ENCODE measurements at places on chromosomes 1 and 21.

DNA sequence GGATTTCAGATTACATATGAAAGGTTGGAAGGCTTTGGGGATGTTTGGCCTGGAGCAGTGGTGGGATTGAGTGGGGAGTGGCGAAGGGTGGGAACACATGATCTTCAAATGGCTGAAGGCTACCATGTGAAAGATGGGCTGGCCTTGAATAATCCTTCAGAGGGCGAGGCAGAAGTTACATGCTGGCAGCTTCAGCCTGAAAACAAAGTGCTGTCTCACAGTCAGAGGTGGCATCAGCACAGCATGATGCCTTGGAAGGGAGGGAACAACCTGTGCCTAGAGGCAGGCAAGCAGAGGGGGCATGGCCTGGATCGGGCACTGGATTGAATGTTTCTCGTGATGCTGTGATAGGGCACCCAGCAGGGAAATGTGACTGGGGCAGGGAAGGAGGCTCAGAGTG, 130.8 kb downstream of the BEND5 start:
- no peak for DNase-seq

GRCh38 chr1:36664571-36665287, 182.0 kb upstream of the CSF3R start:
- peak; percentile 38 for DNase-seq

GRCh38 chr1:57384284-57384683, 39.6 kb downstream of the DAB1 start:
- no peak for DNase-seq

- no peak for DNase-seq
Measured at GRCh38 chr1:205538235-205538840, 33.9 kb downstream of the CDK18 start.

DNA sequence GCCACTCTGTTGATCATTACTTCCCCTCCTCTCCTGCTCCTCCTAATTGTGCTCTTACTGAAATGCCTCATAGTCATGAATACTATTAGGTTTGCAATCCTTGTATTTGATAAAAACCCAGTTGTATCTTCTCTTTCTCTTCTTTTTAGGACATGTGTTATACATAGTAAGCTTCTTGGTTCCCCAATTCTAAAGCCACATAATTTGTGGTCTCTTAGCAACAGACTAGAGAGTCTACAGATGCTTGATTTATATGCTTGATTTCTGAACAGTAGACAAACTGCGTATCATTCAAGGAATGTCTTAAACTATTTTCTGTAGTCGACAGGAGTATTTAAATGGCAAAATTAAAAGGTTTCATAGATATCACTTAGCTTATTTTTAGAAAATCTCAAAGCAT, 1598.9 kb downstream of the PLA2G4A start:
- DNase-seq = no peak

GRCh38 chr1:180720753-180721152, 88.9 kb downstream of the XPR1 start:
- DNase-seq = no peak

DNA sequence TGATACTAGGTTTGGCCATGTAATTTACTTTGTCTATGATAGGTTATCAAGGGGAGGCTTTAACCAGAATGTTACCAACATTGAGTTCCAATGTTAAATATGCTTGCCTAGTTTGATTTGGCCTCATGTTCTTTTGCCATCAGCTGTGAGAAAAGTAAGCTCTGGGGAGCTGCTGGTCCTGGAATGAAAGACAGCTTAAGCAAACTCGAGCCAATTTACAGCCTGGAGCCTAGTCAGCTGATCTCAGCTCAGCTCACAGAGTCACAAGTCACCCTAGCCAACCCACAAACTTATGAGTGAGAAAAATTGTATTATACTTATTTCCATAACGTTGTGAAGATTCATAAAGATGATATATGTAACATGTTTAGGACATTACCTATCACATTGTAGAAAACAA, 426.7 kb downstream of the RWDD3 start:
- DNase-seq = no peak

DNA sequence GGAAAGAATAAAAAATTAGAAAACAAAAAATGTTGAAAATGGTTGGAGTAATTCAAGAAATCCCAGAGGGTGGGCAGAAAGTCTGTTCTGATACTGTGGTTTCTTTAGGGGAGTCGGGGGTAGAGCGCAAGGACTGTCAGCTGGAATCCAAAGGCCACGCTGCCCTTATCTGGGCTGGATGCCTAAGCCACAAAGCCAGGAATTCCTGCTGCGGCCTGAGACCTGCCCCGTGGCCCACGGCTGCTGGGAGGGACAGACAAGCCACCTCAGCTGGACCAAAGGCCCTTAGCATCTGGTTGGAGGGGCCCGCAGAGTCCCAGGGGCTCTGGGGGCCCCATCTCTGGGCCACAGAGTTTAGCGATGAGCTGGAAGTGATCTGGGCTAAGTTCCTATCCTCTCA, 60.2 kb downstream of the DMRTB1 start:
- no peak for DNase-seq

GRCh38 chr21:14870853-14871149, 194.0 kb downstream of the NRIP1 start:
- no peak for DNase-seq

- no peak for DNase-seq
Measured at GRCh38 chr1:173508541-173508940, 31.4 kb downstream of the PRDX6 start.

DNA sequence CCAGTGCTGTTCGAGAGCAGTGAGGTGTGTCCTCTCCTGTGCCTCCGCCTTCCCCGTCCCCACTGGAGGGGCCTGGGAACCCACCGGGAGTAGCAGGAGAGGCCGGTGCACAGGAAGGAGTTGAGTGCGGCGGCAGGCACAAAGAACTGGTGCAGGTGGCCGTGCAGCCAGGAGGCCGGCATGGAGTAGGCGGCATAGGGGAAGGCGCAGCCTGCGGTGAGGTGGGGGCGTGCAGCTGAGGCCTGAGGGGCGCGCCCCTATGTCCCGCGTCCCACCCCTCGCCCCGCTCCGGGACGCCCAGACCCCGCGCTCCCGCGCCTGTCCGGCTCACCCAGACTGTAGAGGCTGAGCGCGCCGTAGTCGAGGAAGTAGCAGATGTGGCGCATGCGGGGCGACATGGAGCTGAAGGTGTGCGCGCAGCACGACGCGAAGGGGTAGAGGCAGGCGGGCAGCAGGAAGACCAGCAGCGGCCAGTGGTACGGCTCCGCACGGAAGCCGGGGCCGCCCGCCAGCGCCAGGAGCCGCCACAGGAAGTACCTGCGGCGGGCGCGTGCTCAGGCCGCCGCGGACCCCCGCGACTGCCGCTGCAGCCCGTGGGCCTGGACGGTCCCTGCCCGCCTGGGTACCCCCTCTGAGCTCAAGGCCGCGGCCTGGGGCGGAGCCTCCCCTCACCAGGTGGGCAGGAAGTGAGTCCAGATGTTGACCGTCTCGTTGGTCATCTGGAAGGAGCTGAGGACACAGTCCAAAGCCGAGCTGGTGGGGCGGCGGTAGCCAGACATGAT, 2.2 kb downstream of the PAQR6 start:
- no peak for DNase-seq

GRCh38 chr1:22870201-22870871, 102.3 kb downstream of the LACTBL1 start:
- no peak for DNase-seq

DNA sequence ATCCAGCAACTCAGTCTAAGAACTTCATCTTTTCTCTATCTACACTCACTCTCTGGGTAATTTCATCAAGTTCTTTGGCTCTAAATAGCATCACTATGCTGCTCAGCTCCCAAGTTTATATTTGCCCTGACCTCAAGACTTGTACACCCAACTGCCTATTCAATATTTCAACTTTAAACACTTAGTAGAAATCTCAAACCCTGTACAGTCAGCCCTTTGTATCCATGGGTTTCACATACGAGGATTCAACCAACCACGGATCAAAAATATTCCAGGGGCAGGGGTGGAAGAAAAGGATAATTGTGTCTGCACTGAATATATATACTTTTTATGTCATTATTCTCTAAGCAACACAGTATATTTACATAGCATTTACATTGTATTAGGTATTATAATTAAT, 13.9 kb downstream of the ASH1L start:
- no peak for DNase-seq

GRCh38 chr1:113857776-113858175, 13.7 kb downstream of the PTPN22 start:
- DNase-seq = no peak

DNA sequence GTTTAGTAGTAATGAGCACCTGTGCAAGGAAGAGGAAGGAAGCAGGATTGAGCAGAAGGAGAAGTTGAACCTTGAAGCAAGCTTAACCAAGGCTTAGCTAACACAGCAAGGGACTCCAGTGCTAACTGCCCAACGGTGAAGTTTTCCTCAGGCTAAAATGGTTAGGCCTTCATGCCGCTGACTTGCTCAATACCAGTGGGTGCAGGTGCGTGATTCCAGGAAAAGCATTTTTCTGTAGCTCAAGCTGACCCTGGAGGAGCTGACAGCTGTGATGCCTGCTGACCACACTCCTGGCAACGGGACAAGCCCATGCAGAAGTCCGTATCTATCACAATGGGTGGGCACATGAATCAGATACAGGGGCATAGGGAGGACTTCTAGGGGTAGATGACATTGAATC, 76.5 kb upstream of the FGGY start:
- DNase-seq = no peak

- DNase-seq = no peak
Measured at GRCh38 chr1:70427976-70428375, 16.9 kb downstream of the CTH start.

DNA sequence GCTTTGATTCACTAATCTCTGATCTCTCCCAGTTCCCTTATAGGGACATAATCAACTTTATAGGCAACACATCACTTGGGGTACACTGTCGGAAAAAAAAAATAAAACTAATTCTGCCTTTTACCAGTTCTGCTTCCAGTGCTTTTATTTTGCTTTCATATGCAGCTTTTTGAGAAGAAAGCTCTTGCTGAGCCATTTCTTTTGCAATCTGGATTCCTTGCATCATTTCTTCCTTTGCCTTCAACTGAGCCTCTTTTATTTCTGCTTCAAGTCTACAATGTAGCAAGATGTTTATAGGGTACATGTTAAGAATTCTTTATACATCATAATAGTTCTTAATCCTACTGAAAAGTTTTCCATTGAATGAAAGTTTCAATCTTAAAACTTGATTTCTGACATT, 30.6 kb downstream of the KIF14 start:
- no peak for DNase-seq

DNA sequence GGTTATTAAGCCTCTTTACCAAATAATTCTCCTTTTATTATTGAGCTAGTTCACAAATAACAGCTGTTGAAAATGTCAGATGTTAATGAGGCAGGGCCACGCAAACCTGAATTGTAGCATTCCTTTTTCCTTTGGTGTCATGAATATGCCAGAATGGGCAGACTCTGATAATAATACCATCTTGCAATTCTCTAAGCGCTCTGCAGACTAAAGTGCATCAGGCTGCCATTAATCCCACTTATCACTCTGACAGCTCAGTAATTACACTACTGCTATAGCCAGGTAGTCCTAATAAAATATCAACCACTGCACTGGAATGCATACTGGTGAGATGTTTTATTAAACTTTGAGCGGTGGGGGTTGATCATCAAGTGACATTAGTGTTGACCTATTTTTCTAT, 177.7 kb downstream of the DPYD start:
- no peak for DNase-seq

DNA sequence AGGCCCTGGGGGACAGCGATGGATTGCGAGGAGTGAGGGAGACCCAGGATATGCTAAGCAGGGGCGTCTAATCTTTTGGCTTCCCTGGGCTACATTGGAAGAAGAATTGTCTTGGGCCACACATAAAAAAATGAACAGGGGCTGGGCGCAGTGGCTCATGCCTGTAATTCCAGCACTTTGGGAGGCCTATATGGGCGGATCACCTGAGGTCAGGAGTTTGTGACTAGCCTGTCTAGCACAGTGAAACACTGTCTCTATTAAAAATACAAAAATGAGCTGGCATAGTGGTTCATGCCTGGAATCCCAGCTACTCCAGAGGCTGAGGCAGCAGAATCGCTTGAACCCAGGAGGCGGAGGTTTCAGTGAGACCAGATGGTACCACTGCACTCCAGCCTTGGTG, 10.8 kb upstream of the PRAMEF12 start:
- DNase-seq = no peak

GRCh38 chr1:119361620-119362344, 6.8 kb upstream of the HAO2 start:
- no peak for DNase-seq

DNA sequence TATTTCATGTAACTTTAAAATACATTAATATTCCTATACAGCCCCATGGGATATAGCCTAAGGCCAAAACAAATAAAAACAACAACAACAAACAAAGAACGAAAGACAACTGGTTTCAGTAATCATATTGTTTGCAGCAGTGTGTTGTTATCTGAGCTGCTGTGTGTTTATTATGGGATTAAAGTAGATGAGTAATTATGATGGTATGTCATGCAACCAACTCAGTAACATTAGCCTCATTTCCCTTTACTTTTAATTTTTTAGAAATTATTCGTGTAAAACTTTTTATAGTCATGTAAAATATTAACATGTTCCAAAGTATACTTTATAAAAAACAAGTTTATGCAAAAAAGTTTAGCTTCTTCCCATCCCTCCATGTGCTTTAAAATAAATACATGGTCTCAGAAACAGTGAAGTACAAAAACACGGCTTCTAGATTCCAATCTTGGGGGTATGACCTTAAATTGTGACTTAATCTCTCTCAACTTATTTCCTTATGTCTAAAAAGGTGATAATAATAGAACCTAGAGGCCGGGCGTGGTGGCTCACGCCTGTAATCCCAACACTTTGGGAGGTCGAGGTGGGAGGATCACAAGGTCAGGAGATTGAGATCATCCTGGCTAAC, 176.1 kb downstream of the SLC45A1 start:
- DNase-seq = no peak

GRCh38 chr1:25657121-25657882, 40.7 kb downstream of the MAN1C1 start:
- DNase-seq = no peak

DNA sequence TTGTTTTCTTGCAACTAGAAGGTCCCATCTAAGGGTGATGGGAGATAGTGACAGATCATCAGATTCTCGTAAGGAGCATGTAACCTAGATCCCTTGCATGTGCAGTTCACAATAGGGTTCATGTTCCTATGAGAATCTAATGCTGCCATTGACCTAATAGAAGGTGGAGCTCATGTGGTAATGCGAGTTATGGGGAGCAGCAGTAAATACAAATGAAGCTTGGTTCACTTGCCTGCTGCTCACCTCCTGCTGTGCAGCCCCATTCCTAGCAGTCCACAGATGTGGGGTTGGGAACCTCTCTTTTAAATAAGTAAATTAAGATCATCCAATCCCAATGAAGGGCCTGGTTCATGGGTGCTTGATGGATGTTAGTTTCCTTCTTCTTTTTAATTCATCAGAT, 148.7 kb upstream of the ATP1B1 start:
- DNase-seq = no peak

DNA sequence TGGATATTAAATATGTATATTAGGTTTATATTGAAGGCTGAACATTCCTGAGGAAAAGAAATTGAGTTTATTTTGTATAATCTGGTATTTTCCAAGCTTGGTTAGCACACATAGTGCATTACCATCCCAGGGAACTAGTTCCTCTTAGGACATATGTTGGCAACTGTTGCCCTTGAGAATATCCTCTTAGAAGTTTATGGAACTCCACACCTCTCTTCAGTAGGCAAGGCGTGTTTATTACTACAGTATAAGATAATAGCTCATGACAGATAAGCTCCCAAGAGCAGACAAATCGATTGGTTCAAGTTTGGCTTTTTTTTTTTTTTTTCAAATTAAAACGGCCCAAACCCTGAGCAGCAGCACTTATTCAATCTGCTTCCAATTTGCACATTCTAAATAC, 59.8 kb upstream of the SIPA1L2 start:
- DNase-seq = no peak
